NB4 (cell line): ENCODE measurements at places on chromosomes 7 and 10.

DNA sequence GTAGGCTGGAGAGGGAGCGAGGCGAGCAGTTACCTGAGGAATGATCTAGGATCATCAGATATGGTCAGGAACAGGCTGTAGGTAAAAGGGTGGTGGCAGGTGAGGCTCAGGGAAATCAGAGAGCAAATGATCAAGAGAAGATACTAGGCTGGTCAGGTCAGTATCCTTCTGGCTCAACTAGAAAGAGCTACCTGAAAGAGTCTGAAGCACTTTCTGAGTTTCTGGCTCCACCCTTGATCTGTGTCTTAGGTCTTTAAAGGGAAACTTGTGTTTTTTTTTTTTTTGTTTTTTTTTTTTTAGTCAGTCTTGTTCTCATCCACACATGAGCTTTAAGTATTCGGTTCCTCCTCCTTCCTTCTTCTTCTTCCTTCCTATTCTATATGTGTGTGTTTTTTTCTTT lies 10.5 kb downstream of the ADAM22 start:
- DNase-seq, result no peak

DNA sequence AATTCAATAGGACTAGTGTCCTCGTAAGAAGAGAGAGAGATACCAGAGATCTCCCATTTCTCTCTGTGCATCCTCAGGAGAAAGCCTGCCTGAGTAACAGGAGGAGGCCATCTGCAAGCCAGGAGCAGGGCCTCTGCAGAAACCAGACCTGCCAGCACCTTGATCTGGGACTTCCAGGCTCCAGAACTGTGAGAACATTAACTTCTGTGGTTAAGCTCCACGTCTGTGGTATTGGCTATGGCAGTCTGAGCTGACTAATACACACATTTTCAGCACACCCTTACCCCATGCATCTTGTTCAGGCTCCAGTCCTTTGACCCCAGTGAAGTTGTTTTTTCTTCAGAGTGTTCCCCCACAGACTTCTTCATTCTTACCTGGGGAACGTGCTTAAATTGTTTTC lies 3.1 kb upstream of the CRTAC1 start:
- DNase-seq, result no peak

- DNase-seq, result no peak
These were observed 234.3 kb upstream of the IGFBP3 start for GRCh38 chr7:46155367-46155766.

DNA sequence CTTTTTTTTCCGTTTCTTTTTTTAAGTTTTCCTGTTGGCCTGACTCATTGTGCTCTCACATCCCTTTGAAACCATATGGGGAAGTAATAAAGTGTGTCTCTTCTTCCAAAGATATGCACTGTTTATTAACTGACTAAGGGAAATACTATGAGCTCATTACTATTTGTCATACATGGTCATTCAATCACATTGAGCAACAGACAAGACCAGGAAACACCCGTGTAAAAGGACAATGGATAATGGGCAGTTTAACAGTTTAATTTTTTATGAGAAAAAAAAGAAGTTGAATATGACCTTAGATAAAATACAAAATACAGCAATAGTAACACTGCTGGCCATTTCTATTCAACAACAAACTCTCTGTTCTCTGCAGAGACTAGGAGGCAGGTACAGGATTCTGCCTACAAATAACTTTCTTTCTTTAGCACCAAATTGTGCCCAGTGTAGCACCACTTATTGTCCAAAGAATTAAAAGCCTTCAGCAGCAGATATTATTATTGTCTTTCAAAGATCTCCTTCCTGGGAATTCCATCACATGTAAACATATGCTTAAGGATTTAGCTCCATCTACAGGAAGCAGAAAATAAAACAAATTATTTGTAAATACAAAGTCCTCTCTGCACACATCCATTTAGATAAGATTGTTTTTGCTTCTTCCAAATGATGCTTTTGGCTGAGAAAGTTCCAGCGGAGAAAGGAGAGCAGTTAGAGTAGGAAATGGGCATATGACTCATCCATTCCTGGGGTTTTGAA lies 55.0 kb upstream of the AKR1E2 start:
- DNase-seq, result peak; percentile 27

DNA sequence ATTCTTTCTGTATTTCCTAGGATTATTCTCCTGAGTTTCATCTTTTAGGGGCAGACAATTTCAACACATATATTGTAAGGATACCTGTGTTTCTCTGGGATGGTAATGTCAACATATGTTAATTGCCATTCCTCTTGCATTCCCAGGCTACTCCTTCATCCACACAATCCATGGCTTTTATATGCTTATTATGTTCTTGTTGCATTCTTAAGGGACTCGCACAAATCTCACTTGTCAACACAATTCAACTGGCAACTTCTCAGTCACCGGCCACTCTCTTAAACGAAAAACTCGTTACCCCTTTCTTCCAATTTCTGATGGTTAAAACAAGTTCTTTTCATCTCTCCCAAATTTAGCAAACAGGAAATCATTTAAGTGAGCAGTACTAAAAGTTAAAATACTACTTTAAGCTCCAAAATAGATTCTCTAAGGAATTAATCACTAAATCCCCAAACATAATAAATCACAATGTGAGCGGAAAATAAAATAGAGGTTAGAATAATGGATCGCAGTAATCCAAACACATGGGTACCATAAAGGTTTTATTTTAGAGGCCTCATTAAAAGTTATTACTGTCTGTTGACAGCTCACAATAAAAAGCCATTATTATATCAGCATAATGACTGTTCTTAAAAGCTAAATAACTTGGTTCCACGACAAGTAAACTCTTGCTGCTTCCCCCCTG lies 223.2 kb downstream of the ELMO1 start:
- no peak for DNase-seq
